Effector CD8-positive, alpha-beta T cell (primary cell): ENCODE measurements at places on chromosomes 2 and 18.

- no peak for DNase-seq
These were observed 22.9 kb upstream of the DARS1 start for GRCh38 chr2:136008205-136008865.

GRCh38 chr18:51867767-51868166 is 472.2 kb upstream of the DCC start:
- no peak for DNase-seq

DNA sequence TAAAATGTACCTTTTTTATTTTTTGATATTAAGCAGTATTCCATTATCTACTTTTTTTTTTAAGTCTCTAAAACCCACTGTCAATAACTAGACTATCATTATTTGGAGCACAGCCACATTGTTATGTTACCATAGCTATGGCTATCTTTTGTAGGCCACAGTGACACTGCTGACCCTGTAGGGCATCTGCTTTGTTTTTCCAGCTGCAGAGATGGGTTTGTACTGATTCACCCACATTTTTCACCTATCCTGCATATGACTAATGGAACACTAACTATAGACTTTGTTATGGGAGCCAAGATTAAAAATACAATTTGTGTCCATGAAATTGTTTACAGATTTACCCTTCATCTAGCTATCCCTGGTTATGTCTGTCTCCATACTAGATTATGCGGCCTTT is 21.6 kb upstream of the OTX1 start:
- DNase-seq: no peak

DNA sequence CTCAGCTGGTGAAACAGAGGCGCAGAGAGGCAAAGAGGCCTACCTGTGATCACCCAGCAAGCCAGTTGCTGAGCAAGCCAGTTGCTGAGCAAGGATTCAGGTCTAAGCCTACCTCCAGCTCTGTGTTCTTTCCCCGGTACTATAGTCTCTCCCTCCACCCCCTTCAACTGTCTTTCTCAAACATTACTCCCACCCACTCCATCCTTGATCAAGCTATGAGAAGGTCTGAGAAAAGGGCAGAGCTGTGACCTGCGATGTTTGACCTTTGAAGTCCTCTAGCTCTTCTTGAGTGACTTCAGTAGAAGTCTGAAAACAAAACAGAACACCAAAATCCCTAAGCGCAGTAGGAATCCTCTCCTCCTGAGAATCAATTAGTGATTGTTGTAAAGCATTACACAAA is 665.2 kb upstream of the ID2 start:
- no peak for DNase-seq
